CD4-positive, alpha-beta T cell treated with Interleukin-2 at 100 ng/mL for 4 hours (primary cell): ENCODE measurements at places on chromosomes 16 and 17.
A peak's percentile ranks its signal among the peaks of the same experiment; 100 is the strongest.

DNA sequence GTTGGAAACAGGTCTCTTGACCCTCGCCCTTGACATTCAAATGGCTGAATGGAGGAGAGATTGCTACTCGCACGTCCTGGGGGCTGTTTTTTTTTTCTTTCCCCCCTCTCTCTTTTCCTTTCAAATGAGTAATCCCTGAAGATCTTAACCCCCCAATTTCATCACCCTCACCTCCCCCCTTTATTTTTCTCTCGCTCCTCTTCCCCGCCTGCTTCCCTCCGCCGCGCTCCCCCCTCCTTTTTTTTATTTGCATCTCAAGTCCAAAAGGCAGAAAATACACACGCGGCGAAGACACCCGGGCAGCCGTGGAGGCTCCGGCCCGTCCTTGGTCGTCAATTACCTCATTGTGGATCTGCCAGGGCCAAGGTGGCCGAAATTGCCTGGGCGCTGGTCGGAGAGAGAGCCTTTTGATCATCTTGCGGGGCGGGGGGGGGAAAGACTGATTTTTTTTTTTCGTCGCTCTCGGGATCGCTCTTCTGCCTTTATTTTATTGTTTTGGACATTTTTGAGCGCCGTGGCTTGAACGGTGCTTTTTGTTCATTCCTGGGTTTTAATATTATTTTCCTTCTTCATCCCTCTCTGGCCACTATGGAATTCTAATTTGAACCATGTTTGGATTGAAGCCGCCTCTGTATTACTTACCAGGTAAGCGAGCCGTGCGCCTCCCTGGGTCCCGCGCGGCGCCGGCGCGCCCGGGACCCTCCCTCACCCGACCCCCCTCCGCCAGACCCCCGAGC is 57.2 kb upstream of the GSE1 start:
- DNase-seq, result peak; percentile 41

DNA sequence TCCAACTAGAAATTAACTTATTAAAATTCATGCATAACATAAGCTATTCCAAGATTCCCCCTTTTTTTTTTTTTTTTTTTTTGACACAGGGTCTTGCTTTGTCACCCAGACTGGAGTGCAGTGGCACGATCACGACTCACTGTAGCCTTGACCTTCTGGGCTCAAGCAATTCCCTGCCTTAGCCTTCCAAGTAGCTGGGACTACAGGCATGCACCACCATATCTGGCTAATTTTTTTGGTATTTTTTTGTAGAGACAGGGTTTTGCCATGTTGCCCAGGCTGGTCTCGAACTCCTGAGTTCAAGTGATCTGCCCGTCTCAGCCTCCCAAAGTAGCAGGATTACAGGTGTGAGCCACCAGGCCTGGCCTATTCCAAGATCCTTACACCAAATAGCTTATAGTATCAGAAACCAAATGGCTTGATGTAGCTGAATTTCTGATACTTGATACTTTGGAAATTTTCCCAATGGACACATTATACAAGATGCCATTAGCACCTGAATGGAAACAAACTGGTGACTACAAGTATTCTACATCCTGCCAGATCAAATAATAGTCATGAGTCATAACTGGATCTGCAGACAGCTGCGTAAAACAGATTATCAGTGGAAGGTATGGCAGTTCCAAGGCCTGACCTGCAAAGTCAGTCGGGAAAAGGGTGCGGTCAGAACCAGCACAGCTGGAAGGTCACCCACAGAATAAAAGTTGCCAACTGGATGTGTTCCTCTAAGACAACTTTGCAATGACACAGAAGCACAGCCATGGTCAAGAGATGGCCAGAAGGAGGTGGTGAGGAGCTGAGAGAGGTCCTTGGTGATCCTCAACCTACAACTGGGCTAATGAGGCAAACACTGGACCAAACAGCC is 14.5 kb downstream of the TUBG1 start:
- no peak for DNase-seq

DNA sequence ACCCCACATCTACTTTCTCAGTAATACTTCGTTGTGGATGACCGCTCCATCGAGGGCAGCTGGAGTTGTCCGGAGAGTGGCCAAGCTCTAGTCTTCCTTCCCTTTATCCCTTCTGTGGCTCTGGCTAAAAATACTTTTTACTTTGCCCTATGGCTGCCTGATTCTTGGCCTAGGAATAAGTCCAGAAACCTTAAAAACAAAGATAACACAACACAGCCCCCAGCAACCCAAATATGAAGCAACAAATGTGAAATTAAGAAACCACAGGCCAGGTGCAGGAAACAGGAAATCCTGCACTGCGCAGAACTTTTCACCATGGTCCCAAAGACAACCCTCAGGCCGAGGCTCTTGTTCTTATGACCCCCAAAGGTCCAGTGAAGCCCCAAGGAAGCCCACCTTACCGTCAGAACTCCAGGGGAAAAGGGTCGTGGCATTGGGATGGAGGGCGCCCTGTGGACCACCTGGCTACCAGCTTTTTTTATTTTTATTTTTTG is 26.0 kb downstream of the TK2 start:
- peak; percentile 66 for DNase-seq

GRCh38 chr17:3639981-3640596 is 3.5 kb downstream of the CTNS start:
- no peak for DNase-seq

DNA sequence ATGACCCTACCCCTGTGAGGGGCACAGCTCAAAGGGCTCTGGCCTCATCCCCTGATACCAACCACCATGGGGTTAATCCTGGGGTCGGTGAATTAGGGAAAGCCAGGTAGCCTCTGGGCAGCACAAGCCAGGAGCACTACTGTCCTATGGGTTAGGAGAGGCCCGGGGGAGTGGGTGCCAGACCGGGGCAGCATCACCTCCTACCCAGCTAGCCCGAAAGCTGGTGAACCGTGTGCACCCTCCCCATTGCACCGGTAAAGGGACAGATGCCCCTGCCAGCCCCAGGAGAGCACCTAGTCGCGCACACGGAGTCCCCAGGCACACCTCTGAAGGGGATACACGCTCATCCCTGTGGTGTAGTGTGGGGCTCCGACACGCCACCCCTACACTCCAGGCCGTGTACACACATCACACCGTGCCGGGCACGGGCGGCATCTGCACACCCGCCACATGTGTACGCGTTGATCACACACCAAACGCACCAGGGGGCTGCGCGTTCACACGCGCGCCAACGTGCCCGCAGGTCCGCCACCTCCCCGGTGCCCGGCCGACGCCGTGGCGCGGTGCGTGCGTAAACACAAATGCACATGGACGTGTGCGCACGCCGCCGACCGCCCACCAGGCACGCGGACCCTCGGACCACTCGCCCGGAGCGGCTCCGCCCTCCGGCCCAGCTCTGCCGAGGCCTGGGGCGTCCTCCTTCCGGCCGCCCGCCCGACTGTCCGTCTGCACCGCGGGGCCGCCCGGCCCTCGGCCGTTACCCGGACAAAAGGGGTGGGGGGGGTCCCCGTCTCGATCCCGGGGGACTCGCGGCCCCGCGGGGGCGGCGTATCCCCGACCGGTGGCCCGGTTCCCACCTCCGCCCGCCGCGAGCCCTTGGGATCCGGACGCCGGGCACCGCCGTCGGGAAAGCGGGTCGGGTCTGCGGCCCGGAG is 785 bp downstream of the UBALD1 start:
- DNase-seq, result no peak

GRCh38 chr17:58089111-58089510 is 5.9 kb downstream of the DYNLL2 start:
- no peak for DNase-seq

DNA sequence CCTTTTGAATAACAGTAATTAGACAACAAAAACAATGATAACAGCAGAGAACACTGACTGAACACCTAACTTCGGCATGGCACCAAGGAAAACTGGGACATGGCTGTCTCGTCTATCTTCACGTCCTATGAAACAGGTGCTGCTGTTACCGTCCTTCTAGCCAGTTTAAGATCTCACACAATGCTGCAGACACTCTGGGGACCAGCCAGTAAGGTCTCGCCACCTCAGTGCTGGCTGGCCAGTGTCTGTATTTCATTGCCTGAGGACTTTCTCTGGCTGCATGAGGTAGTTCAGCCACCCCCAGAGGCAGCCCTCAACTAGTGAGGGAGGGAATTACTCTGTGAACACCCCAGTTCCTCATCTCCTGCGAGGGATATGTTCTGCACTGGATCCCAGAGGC is 57.6 kb downstream of the AMFR start:
- DNase-seq, result no peak

DNA sequence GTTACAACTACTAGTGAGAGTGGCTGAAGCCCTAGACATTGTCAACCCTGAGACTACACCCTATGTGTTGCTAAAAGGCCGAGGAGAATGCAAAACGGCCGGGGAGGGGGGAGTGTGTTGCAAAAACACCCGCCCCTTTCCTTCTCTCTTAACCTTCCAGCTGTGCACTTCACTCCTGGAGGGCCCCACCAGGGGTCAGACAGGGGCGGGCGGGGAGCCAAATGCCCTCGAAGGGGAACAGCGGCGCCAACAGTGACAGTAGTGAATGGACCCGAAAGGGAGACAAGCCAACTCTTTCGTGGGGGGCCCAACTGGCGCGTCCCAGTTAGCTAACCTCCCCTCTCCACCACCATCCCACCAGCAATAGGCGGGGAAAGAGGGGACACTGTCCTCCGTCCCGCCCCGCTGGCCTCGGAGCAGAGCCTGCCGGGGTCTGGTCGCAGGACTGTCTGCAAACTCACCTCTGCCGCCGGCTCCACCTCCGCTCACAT is 352 bp downstream of the MARF1 start:
- peak; percentile 87 for DNase-seq

DNA sequence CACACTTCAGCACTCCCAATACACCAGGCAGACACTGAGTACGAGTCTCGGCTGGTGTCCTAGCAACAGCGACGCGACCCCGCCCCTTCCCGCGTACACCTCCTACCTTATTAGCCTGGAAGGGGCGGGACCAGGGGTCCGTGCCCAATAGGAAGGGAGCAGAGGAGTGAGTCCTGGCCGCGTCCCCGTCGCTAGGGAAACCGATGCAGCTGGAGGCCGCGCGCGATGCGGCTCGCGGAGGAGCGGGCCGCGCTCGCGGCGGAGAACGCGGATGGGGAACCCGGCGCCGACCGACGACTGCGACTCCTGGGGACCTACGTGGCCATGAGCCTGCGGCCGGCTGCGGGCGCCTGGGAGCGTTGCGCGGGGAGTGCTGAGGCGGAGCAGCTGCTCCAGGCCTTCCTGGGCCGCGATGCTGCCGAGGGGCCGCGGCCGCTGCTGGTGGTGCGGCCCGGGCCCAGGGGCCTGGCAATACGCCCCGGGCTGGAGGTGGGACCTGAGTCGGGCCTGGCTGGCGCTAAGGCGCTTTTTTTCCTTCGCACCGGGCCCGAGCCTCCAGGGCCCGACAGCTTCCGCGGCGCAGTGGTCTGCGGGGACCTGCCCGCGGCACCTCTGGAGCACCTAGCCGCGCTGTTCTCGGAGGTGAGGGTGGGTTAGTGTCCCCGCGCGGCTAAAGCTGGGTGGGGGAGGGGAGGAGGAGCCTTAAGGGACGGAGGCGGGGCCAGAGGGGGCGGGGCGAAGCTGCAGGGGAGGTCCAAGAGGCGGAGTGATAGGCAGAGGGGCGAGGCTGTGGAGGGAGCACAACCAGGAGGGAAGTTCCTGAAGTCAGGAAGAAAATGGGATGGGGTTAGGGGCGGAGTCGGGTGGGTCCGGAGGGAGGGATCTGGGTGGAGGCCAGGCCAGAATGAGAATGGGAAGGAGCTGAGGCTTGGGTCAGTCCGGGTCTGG is at the start of gene DNAH9:
Gene DNAH9 (plus strand): TSS at position 197 of the 948 bp plus-strand sequence. CDS start 29 bp downstream, at position 226.
- no peak for DNase-seq

- no peak for DNase-seq
Observed at GRCh38 chr16:54931120-54932014, 702 bp downstream of the IRX5 start.
